ENCODE measurements at places on chromosomes 1 and 21.

- DNase-seq: no peak
Measured at GRCh38 chr1:216666441-216666840, 56.8 kb downstream of the ESRRG start.

GRCh38 chr1:37825506-37825905, 17.5 kb upstream of the YRDC start:
- no peak for DNase-seq

DNA sequence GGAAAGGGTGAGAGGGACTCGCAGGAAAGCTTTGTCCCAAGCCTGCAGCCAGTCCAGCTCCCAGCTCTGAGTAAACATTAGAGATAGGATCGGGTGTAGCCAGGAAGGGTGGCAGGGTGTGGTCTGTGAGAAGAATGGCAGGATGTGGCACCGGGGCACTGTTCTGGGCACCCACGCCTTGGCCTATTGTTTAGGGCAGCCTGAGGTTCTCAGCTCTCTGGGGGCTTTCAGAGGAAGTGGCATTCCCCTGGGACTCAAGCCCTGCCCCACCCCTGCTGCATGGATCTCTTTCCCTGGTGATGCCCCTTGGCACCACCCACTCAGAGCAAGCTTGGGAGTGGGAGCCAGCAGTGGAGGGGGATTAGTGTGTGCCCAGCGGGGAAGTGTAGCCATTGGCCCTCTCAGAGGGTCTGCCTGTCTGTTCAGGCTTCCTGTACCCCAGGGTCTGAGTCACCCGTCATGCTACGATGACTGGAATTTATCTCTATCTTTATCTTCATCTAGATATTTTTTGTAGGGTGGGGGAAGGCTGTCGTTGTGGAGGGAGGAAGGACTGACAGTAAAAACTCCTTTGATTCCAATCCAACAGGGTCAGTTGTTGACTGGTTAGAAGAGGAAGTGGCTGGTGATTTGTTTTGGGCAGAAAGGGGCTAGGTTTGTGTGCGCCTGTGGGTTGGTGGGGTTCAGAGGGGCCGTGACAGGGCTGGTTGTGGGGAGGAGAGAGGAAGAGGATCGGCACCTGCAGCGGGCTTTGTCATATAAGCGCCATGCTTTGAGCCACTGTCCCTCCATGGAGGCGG, 31.6 kb downstream of the SOX13 start:
- peak; percentile 96 for DNase-seq

- DNase-seq: no peak
Measured at GRCh38 chr1:227779685-227780084, 35.8 kb upstream of the PRSS38 start.

- no peak for DNase-seq
Measured at GRCh38 chr1:193185901-193186731, at the start of gene B3GALT2. B3GALT2 (minus strand) TSS chr1:193186613; CDS start chr1:193181562, 5,051 bp downstream.

DNA sequence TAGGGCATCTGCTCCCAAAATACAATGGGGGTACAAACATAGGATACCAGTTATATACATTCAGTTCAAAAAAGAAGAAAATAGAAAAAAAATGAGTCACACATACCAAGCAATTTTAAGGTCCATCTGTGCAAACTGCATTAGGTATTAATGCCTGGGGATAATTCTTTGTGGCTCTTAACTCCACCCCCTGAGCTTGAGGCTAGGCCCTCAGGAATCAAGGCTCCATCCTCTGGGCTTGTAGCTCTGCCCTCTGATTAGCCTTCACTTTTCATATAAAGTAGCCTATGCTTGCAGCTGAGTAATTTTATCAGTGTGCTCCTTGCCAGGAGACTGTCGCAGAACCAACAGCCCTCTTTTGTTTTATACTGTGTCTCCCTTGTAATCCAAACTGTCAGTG, 69.9 kb upstream of the BACE2 start:
- no peak for DNase-seq

DNA sequence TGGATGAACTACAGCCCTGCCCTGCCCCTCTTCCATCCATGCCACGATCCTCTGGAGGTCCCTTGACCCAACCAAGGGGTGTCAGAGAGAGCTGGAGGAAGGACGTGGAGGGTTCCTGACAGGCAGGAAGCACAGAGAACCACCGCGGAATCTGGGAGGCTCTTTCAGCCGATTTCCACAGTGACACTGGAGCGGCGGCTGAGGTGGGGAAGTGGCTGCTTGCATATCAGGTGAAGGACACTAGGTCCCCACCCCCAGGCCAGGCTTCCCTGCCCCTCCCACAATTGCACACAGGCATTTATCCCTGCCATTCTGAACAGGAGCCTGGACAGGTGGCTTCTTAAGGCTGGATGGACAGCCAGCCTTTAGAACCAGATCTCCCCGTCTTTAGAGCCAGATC, 17.5 kb downstream of the LRRC71 start:
- DNase-seq: no peak

DNA sequence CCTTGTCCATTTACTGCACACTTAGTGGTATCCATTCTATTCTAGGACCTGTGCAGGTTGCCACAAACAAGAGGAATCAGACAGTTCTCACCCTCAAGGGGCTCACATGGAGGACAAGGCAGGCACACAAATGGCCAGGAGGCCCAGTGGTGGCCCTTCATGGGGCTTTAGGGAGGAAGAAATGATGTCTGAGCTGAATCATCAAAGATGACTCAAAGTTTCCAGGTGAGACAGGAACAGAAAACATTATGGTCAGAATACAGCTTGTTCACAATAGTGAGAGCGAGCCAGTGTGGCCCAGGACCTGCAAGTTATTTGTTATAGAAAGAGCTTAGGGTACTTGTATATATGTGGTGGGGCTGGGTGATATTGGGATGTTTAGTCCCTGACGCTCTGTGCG, 26.4 kb downstream of the SHISAL2A start:
- peak; percentile 86 for DNase-seq

DNA sequence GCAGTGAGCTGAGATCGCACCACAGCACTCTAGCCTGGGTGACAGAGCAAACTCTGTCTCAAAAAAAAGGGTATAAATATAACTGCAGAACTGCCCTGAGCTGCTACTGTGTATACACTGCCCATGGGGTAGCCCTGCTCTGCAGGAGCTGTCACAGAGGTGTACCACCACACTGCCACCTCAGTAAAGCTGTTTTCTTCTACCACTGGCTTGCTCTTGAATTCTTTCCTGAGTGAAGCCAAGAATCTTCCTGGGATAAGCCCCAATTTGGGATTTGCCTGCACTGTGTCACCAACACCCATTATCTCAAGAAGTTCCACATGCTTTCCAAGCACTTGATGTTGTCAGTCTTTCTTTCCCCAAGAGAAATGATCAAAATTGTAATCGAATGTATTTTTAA, 30.6 kb upstream of the SLC6A9 start:
- no peak for DNase-seq

DNA sequence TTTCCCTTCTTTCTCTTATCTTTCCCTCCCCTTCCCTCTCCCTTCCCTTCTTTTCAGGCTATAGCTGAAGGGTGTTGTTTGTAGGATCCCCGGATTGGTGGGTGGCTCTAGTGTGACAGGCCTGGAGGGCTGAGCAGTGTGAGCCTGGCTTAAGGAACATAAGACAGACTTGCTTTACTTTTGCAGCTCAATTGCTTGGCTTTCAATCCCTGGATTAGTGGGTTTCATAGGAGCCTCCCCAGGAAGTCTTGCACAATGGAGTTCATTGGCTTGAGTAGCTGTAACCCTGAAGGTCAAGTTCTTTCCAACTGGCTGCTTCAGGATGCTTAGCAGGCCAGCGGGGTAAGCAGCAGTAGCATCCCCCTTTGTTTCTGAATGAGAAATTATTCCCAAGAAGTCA, 126.7 kb downstream of the CAMTA1 start:
- no peak for DNase-seq

GRCh38 chr1:47645151-47645550, 207.3 kb downstream of the FOXD2 start:
- no peak for DNase-seq

Data from PC-3 (cell line).